ENCODE measurements at places on chromosomes 13 and 19.

GRCh38 chr19:16463991-16464575, 7.7 kb downstream of the EPS15L1 start:
- no peak for DNase-seq

GRCh38 chr13:61880578-61881283, 465.1 kb upstream of the PCDH20 start:
- DNase-seq = peak; percentile 61

GRCh38 chr19:50679177-50680125, 30.2 kb downstream of the C19orf81 start:
- DNase-seq = peak; percentile 64

- peak; percentile 96 for DNase-seq
Observed at GRCh38 chr13:97141564-97142005, 80.5 kb upstream of the MBNL2 start.

GRCh38 chr19:56312342-56312741, 2.3 kb downstream of the ZSCAN5A start:
- no peak for DNase-seq

- DNase-seq = no peak
Observed at GRCh38 chr13:34250151-34250670, 432.3 kb downstream of the RFC3 start.

GRCh38 chr13:43044720-43045301, 21.4 kb downstream of the DNAJC15 start:
- DNase-seq = peak; percentile 23

GRCh38 chr13:114069376-114070097, 62.9 kb downstream of the RASA3 start:
- DNase-seq = no peak

DNA sequence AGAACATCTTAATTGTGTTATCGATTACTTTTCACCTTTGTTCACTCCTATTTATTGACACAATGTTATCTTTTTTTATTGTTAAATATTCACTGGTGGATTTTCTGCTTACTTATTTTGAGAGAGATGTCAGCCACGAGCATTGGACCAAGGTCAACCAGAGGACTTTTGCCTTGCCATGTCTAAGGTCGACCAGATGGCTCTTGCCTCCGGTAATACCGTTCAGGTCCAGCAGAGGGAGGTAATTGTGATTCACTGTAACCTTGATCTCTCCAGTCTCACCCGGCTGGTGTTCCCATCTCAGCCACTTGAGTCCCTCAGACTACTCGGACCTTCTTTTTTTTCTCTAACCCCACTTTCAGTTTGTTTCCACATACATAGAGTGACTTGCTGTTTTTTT, 1438.1 kb downstream of the UQCRFS1 start:
- no peak for DNase-seq

Data from MCF 10A (cell line).